ENCODE measurements at places on chromosomes 13 and 19.

- DNase-seq, result no peak
Observed at GRCh38 chr13:31000889-31001288, 68.4 kb downstream of the TEX26 start.

GRCh38 chr19:43799502-43800142, 2.6 kb downstream of the LYPD5 start:
- no peak for DNase-seq

DNA sequence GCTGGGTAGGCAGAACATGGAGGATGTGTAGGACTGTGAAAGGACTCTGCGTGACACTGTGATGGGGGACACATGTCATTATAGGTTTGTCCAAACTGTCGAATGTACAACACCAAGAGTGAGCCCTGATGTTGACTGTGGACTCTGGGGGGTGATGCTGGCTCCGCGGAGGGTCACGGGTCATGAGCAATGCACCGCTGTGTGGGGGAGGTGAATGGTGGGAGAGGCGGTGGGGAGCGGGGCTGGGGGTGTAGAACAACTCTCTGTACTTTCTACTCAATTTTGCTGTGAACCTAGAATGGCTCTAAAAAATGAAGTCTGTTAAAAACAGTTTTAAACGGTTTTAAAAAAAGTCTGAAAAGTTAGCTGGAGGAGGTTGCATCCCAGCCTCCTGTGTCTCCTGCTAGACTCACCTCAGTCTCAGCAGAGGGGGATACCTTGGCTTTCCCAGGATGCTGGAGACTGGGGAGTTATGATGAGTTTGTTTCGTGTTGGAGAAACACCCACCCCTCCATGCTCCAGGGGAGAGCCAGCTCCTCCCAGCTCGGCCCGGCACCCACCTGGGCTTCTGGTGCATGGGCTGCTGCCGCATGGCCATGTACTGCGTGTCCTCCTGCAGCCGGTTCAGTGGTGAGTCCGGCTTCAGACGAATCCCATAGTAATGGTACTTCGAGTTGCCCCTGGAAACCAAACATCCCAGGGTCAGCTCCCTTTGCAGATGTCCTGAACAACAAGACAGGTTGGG, 34.7 kb upstream of the RANBP3 start:
- DNase-seq, result no peak

DNA sequence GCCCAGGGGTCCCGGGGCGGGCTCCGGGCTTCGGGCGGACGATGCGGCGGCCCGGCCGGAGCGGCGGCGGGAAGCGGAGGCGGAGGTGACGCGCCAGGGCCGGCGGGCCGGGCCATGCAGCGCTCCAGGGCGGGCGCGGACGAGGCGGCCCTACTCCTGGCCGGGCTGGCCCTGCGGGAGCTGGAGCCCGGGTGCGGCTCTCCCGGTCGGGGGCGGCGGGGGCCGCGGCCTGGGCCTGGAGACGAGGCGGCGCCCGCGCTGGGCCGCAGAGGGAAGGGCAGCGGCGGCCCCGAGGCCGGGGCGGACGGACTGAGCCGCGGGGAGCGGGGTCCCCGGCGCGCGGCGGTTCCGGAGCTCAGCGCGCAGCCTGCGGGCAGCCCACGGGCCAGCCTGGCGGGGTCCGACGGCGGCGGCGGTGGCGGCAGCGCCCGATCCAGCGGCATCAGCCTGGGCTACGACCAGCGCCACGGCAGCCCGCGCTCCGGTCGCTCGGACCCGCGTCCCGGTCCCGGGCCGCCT, 362 bp downstream of the WTIP start:
- DNase-seq, result no peak

DNA sequence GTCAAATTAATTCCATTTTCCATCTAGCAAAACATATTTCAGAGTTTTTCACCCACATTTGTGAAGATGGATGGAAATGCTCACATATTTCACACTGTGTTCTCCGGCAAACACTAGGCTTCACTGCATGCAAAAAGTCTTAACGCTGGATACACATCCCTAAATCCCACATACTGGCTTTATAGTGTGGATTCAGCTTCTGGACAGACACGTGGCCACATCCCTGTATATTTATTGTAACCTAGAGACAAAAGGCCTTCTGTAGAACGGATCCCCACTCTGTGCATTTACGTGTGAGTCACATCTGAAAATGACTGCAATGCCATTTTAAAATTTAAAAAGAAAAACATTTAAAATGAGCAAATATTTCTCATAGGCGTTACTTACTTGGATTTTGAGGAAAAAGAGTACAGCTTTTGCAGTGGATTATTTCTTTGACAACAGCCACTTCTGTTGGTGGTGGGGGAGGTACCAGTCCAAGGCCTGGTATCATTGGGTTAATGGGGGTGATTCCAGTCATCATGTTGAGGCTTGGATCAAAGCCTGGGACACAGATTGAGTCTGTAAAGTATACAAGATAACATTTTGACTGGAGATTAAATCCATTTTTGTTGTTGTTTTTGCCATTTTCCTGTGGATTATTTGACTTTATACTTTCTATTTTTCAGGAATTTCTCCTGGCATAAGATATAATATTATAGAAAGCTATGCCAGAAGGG, 337.7 kb downstream of the DNAJC15 start:
- no peak for DNase-seq

GRCh38 chr19:4229179-4229931, at the start of gene EBI3:
TSS of gene EBI3 (plus strand) at chr19:4229523. CDS start at chr19:4229551, 28 bp downstream.
- no peak for DNase-seq

DNA sequence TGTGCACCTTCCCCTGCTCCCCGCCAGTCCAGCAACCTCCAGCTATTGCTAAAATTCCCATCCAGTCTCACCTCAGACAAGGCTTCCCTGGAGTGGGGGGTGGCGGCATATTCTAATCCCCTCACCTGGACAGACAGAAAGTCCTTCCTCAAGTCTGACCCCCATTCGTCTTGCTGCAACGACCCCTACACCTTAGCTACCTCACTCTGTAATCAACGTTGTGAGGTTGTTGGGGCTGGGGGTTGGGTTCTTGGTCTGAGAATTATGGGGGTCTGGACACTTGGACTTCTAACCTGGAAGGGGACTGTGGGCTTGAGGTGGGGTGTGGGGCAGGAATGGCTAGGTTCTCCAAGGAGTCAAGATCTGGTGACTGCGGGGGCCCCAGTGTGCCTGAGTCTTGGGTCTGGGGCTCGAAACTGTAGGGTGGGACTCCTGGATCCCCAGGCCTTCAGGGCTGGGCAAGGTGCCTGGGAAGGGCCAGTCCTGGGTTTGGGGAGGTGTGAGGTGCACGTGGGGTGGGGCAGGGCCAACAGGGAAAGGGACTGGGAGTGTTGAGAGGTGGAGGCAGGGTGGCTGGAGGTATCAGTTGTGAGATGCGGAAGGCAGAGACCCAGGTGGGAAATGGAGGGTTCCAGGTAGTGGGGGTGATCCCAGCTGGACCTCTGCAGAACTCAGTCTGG, 1.3 kb downstream of the FOXA3 start:
- DNase-seq, result no peak

Data from pulmonary artery endothelial cell (primary cell).